ENCODE measurements at places on chromosomes 2 and 18. TPM values are rescaled to one million over a fixed set of nuclear protein-coding genes. Genes with fewer than 3 reads are reported as not detected.
A peak's percentile ranks its signal among the peaks of the same experiment; 100 is the strongest.

IER3IP1 gene
- 26.2 TPM for total RNA-seq

DNA sequence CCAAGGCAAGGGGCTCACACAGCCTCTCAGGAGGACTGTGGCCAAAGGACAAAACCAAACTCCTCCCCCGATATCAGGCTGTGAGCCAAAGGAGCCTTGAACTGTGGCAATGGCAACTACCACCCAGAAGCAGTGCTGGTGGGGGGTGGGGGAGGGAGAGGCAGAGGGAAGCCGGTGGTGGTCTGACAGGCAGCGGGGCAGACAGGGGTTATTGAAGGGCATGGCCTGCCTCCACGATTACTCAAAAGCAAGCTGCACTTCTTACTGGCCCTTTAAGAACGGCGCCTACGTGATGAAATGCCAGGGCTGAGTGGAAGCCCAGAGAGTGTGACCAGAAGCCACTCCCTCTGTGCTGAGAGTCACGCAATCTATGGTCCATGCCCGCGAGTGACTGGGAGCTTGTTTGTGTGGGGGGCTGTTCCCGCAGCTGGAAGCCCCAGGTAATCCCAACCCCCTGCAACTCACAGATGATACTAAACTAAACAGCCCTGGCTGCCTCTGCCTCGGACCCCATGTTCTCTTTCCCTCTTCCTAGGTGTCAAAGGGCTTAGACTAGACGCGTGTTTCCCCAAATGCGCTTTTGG, 128.2 kb upstream of the CXCR4 start:
- no peak overlapping the region for H3K4me3 ChIP-seq
- no peaks in the 10 kb centered on the region for H3K27me3 ChIP-seq
- H3K27ac ChIP-seq: no peak overlapping the region
- H3K4me1 ChIP-seq: no peaks in the 10 kb centered on the region
- peak; percentile 62 for DNase-seq
- H3K36me3 ChIP-seq: no peaks in the 10 kb centered on the region

DNA sequence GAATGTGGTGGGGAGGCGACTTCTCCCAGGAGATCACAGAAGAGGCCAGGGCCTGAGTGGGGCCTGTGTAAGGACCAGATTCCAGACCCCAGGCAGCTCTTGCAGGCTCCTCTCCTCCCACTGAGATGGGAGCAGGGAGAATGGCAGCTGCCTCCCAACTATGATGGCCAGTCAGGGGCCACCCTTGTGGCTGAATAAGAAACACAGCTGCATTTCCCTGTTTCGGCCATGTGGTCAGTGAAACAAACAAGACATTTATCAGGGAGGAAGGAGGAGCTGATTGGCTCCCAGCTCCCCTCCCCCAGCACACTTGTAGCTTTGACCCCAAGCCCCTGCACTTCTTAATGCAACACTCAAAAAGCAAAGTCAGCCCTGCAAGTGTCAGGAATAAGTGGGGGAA, 143.5 kb downstream of the CELF4 start:
- no peaks in the 10 kb centered on the region for H3K36me3 ChIP-seq
- no peak overlapping the region for H3K4me3 ChIP-seq
- no peaks in the 10 kb centered on the region for H3K4me1 ChIP-seq
- DNase-seq: no peak

- no peak for DNase-seq
- no peaks in the 10 kb centered on the region for H3K27me3 ChIP-seq
- H3K36me3 ChIP-seq: no peaks in the 10 kb centered on the region
- no peak overlapping the region for H3K4me3 ChIP-seq
- no peaks in the 10 kb centered on the region for H3K4me1 ChIP-seq
Measured at GRCh38 chr2:134287323-134287722, 33.5 kb downstream of the MGAT5 start.

- no peak for DNase-seq
- H3K36me3 ChIP-seq: no peaks in the 10 kb centered on the region
- no peaks in the 10 kb centered on the region for H3K4me1 ChIP-seq
- no peak overlapping the region for H3K4me3 ChIP-seq
- H3K27me3 ChIP-seq: no peaks in the 10 kb centered on the region
- H3K27ac ChIP-seq: no peak overlapping the region
Measured at GRCh38 chr18:10231220-10231619, 223.2 kb upstream of the APCDD1 start.

DNA sequence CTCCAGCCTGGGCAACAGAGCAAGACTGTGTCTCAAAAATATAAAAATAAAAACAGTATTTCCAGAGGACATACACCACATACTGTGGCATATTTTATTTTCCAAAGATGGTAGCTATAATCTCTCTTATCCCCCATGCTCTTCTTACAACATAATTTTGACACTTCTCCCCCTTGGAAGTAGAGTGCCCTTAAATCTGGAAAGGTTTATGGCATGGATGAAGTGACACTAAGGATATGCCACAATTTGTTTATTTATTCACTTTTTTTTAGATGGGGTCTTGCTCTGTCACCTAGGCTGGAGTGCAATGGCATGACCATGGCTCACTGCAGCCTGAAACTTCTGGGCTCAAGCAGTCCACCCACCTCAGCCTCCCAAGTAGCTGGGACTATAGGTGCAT, 56.7 kb downstream of the HNRNPLL start:
- no peak overlapping the region for H3K4me3 ChIP-seq
- no peaks in the 10 kb centered on the region for H3K36me3 ChIP-seq
- no peaks in the 10 kb centered on the region for H3K4me1 ChIP-seq
- DNase-seq: no peak
- H3K27ac ChIP-seq: no peak overlapping the region

DNA sequence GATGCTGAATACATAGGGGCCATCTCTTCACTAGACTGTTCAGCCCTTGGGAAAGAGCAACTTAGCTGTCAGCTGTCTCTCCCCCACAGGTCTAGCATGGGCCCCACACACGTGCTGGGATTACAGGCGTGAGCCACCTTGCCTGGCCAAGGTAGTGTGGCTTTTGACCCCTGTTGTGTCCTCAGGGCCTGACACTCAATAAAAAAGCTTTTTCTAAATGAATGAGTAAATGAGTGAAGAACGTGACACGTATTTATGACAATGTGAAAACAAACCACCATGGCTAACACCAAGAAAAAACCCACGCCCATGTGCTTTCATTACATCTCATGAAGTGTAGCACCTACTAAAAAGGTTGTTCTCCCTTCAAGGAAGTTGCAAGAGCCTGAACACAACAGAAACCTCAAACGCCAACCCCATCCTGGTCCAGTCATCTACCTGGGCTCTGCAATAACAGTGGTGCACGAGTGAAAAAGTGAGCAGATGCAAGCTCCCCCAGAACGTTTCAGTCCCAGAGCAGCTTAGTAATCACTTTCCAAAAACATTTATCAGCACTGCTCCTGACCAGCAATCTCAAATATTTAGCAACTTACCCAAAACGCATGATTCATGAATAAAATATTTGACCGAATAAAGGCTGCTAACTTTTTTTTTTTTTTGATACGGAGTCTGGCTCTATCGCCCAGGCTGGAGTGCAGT, 3.4 kb downstream of the WDFY1 start:
- no peaks in the 10 kb centered on the region for H3K36me3 ChIP-seq
- peak overlapping the region; percentile 20 for H3K4me3 ChIP-seq
- peak overlapping the region; percentile 80 for H3K27ac ChIP-seq
- H3K27me3 ChIP-seq: no peaks in the 10 kb centered on the region

C2orf74 gene
- total RNA-seq: 21.5 TPM

GRCh38 chr2:176461809-176462670, 192.8 kb downstream of the MTX2 start:
- H3K27ac ChIP-seq: no peak overlapping the region
- H3K4me1 ChIP-seq: no peaks in the 10 kb centered on the region
- H3K36me3 ChIP-seq: no peaks in the 10 kb centered on the region
- no peak overlapping the region for H3K4me3 ChIP-seq
- no peaks in the 10 kb centered on the region for H3K27me3 ChIP-seq
- peak; percentile 29 for DNase-seq

TUBA4A gene
- total RNA-seq: 7.7 TPM

GRCh38 chr2:111028720-111029119, 92.0 kb upstream of the BCL2L11 start:
- no peaks in the 10 kb centered on the region for H3K4me1 ChIP-seq
- H3K27me3 ChIP-seq: peaks cover 7% of the 10 kb centered on the region
- no peak overlapping the region for H3K4me3 ChIP-seq
- no peaks in the 10 kb centered on the region for H3K36me3 ChIP-seq
- DNase-seq: peak; percentile 11

DNA sequence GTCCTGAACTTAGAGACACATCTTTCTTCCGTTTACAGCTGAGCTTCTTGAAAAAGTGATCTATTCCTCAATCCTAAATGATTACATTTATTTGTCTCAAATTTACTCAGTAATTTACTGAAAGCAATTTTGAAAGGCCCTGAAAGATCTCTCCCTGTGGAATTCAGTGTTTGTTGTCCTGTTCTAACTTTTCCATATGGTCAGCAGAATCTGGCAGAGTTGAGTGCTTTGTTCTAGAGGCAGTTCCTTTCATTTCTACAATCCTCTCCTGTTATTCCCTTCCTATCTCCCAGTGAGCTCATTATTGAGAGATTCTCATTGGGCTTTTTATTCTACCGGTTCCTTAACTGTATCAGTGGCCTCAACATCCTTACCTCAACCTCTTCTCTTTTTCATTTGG, 36.5 kb upstream of the REG3G start:
- no peaks in the 10 kb centered on the region for H3K4me1 ChIP-seq
- H3K4me3 ChIP-seq: no peak overlapping the region
- H3K27me3 ChIP-seq: no peaks in the 10 kb centered on the region
- DNase-seq: no peak
- no peaks in the 10 kb centered on the region for H3K36me3 ChIP-seq

- H3K4me3 ChIP-seq: no peak overlapping the region
- DNase-seq: no peak
- no peaks in the 10 kb centered on the region for H3K4me1 ChIP-seq
- no peak overlapping the region for H3K27ac ChIP-seq
- no peaks in the 10 kb centered on the region for H3K27me3 ChIP-seq
Measured at GRCh38 chr2:113200236-113200635, 26.5 kb downstream of the PSD4 start.

PRLH gene
- total RNA-seq: not detected

- H3K27me3 ChIP-seq: no peaks in the 10 kb centered on the region
- H3K27ac ChIP-seq: no peak overlapping the region
- no peaks in the 10 kb centered on the region for H3K36me3 ChIP-seq
- no peaks in the 10 kb centered on the region for H3K4me1 ChIP-seq
- no peak for DNase-seq
- no peak overlapping the region for H3K4me3 ChIP-seq
Measured at GRCh38 chr2:140200764-140201163, 1420.6 kb upstream of the NXPH2 start.

TANC1 gene
- 30.8 TPM for total RNA-seq

DNA sequence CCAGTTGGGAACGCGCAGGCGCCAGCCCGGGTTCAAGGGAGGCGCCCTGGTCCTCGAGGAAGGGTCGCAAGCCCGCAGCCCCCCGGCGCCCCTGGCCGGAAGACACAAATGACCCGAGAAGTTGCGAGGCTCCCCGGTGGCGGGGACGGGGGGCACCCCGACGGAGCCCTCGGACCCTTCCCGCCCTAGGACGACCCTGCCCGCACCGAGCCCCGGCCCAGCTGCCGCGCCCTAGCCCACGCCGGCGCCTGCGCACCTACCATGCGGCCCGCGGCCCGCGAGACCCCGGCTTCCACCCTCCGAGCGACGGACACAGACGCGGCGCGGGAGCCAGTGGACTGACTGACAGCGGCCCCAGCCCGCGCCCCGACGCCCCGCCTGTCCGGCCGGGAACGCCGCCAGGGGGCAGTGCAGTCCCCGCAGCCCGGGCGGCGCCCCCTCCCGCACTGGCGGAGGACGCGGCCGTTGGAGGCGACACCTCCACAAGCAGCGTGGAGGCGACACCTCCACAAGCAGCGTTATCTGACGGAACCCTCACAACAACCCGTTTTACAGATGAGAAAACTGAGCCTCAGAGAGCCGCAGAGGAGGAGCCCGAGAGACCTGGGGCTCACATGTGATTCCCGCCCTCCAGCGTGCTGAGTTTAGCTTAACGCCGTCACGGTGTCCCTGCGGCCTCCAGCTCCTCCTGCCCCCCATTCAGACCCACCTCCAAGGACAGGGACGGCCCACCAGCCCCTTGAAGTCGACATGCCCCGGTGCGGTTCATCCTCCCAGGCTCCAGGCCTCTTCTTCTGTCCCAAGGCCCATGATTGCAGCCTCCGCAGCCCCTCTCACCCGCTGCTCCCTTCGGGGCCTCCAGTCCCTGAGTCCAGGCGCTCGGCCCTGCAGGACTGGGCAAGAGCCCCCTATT, at the start of gene NMUR1:
TSS of gene NMUR1 (minus strand) at position 347 of the 913 bp plus-strand sequence. CDS start at position 263, 84 bp downstream.
- H3K27ac ChIP-seq: no peak within 1 kb of the TSS
- peaks cover 13% of the 10 kb centered on the region for H3K27me3 ChIP-seq
- H3K36me3 ChIP-seq: no peaks in the 10 kb centered on the region
- H3K4me1 ChIP-seq: no peaks in the 10 kb centered on the region

DNA sequence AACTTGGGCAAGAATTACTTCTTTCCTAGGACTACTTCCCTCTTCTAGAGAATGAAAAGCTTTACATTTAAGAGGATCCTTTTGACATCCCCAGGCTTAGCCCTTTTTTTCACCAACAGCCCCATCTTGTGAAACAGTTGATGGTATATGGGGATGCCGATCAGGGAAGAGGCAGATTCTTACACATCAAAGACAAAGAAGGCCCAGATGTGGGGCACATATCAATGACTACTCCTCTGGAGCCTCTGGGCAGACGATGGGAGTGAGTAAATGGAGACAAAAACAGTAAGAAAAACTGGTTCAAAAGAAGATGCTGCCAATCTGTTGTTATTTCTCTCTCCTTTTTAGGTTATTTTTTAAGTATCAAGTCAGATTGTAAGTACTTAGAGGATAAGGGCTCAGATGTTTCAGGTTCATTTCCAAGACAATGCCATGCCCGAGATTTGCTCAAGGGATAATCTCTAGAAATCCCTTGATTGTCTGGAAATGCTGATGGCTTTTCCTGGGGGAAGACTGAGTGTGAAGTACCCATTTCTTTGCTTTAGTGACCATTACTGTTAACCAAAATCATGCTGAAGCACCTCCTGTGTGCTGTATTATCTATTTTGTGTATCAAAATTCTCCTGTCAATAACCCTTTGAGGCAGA, 117.5 kb downstream of the EPHA4 start:
- no peak overlapping the region for H3K4me3 ChIP-seq
- H3K27ac ChIP-seq: no peak overlapping the region
- H3K4me1 ChIP-seq: no peaks in the 10 kb centered on the region
- no peaks in the 10 kb centered on the region for H3K36me3 ChIP-seq

DNA sequence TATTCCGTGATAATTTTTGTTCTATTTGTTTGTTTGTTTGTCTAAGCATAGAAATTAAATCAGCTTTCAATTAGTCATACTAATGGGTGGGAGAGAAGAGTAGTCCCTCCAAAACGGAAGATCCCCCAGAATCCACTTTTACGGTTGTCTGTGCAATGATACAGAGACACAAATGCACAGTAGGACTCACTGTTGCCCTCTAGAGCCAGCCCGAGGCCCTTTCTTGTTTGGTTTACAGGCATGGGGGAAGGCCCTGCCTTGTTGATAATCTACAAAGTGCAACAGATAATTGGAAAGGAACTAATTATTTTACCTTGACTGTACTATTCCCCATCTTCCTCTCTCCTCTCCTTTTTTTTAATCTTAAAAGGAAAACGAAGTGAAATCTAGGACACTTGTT, 121.1 kb downstream of the ACOXL start:
- no peak overlapping the region for H3K27ac ChIP-seq
- H3K4me3 ChIP-seq: no peak overlapping the region
- DNase-seq: peak; percentile 7
- no peaks in the 10 kb centered on the region for H3K36me3 ChIP-seq
- H3K27me3 ChIP-seq: peaks cover 3% of the 10 kb centered on the region

GKN1 gene
- total RNA-seq: not detected

- no peaks in the 10 kb centered on the region for H3K36me3 ChIP-seq
- no peaks in the 10 kb centered on the region for H3K4me1 ChIP-seq
- no peak for DNase-seq
- no peak overlapping the region for H3K4me3 ChIP-seq
Measured at GRCh38 chr2:186561467-186562208, 28.2 kb upstream of the ITGAV start.

GRCh38 chr2:63301481-63301880, 250.9 kb downstream of the OTX1 start:
- H3K27me3 ChIP-seq: no peaks in the 10 kb centered on the region
- no peaks in the 10 kb centered on the region for H3K36me3 ChIP-seq
- no peak overlapping the region for H3K4me3 ChIP-seq
- H3K4me1 ChIP-seq: no peaks in the 10 kb centered on the region

L3MBTL4 gene
- total RNA-seq: 1.3 TPM

All from fibroblast of lung (primary cell).